ENCODE measurements at places on chromosomes 4 and X.

- DNase-seq: no peak
These were observed 13.8 kb downstream of the GALNT7 start for GRCh38 chr4:173182403-173182802.

GRCh38 chr4:97238956-97239666 lies 904.2 kb downstream of the STPG2 start:
- DNase-seq: no peak

DNA sequence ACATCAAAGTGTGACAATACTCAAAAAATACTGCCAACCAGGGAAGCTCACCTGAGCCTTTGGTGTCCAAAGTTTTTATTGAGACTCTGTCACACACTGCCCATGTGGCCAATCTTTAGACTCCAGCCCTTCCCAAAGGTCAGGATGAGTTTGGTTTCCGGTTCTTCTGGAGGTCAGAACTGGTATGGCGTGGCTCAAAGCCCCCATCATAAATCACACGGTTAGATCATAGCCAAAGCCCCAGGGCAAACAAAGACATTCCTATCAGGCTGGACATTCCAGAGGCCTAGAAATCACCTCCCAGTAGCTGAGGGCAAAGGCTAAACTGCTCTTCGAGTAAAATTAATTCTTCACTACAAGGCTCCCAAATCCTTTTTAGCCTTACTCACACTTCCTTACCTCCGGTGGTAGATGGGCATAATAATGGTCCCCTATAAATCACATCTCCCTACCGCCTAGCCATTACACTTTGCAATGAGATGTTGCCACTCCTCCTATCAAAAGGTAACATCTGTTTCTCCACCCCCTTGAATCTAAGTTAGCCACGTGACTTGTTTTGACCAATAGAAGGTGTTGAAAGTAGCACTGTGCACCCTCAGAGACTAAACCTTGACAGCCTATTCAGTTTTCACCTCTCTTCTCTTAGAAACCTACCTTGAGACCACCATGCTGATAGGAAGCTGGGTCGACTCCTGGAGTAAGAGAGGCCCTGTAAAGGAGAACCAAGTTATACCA lies 137.8 kb upstream of the DUSP21 start:
- DNase-seq: no peak

DNA sequence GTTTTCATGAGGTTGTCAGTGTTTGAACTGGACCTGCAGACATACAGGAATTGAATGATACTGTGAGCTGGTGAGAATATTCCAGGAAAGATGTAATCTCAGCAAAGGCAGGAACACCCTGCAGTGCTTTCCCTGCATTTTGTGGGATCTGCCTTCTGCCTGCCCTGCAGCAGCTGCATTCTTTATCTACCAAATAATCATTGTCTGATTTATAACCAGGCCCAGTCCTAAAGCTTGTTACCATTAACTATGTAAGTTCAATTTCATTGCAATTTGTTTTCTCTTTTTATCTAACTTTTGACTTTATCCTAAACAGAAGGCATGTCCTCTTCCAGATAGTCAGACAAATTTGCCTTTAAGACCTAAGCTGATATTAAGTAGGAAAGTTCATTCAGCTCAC lies 99.8 kb upstream of the NOCT start:
- DNase-seq: no peak

- no peak for DNase-seq
These were observed 584 bp downstream of the SUV39H1 start for GRCh38 chrX:48696909-48697727.

GRCh38 chr4:111776561-111776960 lies 368.7 kb upstream of the FAM241A start:
- DNase-seq: no peak

- DNase-seq: no peak
These were observed 55.6 kb downstream of the HAUS3 start for GRCh38 chr4:2186133-2186864.

DNA sequence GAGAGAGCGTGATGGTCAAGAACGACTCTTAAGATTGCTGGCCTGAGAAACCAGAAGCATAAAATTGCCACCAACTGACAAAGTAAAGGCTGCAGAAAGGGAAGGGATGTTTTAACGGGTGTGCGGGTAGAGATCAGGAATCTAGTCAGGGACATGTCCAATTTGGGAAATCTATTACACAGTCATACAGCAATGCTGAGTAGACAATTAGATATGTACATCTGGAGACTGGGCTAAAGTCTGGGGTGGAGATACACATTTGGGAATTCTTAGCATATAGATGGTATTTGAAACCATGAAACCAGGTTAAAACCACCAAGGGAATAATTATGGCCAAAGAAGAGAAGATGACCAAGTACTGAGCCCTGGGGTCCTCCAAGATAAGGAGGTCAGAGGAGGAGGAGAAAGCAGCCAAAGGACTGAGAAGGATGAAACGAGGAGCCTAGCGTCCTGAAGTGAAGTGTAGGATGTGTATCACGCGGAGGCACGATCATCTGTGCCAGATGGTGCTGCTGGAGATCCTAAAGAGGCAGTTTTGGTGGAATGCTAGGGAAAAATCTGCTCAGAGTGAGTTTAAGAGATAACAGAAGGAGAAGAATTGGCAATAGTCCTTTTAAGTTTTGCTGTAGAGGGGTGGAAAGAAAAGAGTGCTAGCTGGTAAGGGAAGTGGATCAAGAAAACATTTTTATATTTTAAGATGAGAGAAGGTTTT lies 36.5 kb downstream of the SEC24D start:
- DNase-seq: no peak

DNA sequence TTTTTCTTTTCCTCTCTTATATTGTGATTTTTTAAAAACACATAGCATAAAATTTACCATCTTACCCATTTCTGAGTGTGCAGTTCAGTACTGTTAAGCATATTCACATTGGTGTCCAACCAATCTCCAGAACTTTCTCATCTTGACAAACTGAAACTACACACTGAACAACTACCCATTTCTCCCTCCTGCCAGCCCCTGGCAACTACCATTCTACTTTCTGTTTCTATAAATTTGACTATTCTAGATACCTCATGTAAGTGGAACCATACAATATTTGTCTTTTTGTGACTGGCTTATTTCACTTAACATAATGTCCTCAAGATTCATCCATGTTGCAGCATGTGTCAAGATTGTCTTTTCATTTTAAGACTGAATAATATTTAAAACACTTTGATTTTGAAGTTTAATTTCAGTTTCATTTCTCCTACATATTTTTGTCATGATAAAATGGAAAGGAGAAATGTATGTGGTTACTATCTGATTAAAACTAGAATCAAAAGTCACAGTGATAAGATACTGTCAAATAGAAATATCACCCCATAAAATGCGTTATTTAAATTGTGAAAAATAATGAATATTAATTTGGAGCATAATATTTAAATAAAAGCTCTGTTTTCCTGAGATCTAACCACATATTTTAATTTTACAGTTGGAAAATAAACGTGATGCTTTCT lies 122.8 kb downstream of the DIPK2B start:
- no peak for DNase-seq

DNA sequence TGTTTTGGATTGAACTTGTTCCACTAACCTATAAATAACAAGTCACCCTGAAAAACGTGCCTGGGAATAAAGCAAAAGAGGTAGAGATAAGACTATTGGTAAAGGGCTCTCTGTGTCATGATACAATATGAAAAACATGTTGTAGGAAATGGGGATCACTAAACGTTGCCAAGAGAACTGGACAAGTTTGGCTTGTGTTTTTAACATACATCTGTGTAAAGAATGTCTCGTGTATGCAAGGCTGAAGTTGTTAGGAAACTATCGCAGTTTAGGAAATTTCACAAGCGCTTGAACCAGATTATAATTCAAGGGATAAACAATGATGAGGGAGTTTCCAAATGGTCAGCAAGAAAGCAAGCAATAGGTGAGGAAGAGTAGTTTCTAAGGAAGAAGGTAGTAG lies 655.8 kb downstream of the PCDH7 start:
- DNase-seq: no peak

DNA sequence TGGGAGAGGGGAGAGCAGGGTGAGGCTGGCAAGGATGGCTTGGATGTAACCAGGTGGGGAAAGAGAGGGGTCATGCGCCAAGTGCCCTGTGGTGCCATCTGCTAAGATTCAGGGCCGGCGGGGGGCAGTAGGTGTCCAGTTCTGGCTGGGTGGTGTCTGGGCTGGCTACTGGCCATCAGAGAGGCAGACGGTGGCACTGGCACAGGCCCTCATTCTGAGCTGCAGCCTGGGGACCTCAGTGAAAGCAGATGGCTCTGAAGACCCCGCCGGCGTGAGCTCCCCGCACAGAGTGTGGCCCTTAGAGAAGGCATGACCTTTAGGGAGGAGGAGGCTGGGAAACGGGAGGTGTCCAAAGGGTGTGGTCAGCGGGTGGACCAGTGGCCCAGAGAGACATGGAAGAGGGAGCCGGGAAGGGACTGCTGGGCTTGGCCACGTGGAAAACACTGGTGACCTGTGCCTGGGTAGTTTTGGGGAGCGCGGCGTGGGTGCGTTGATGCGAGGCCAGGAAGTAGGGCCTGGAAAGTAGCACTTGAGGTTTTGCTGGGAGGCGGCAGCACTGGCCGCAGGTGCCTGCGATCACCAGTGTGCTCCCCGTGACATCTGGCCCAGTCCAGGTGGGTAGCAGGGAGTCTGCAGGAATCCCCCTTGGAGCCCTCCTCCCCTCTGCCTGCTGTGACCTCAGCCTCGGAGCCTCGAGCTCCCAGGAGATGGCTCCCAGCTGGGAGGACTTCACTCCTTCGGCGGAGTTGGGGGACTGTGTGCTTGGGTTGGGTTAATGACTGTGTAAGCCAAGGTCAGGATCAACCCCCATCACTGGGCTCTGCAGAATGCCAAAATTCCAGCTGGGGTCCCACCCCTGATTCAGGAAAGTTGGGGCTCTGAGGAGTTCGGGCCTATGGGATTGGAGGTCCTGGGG lies 9.3 kb upstream of the SH3TC1 start:
- no peak for DNase-seq

DNA sequence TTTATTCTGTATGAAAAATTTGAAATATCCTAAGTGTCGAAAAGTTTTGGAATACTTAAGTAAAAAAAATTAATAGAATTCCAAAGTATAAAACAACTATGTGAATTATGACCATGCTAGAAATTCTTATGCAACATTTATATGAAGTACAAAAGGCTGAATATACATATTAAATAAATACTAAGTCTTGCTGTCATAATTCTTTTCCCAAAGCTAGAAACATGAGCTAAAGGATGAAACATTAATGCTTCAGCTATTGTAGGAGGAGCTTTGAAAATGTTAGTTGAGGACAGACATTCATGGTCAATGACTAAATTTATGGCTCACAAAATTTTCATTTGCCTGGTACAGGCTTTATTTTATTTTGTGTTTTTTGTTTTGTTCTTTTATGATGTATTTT lies 207.3 kb downstream of the GABRB1 start:
- DNase-seq: no peak

DNA sequence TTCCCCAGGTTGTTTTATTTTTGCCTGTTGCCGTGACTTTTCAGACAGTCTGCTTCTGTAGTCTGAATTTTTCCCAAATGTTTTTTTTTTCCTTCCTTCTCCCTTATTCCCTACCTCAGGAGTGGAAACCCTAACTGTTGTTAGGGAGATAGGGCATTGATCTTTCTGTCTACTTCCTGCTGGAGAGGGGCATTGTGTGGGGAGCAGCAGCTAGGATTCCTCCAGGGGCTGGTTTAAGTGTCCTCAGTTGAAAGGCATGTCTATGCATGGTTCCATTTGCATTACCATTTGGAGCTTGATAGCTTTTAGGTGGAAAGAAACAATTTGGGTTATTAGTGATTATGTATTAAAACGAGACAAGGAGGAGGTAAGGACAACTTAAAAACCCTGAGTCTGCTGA lies 383.9 kb downstream of the DCAF12L2 start:
- DNase-seq: no peak

GRCh38 chrX:153530411-153531129 lies 13.1 kb downstream of the ATP2B3 start:
- DNase-seq: no peak

- DNase-seq: no peak
These were observed 441.0 kb downstream of the GPM6A start for GRCh38 chr4:175371091-175371490.

DNA sequence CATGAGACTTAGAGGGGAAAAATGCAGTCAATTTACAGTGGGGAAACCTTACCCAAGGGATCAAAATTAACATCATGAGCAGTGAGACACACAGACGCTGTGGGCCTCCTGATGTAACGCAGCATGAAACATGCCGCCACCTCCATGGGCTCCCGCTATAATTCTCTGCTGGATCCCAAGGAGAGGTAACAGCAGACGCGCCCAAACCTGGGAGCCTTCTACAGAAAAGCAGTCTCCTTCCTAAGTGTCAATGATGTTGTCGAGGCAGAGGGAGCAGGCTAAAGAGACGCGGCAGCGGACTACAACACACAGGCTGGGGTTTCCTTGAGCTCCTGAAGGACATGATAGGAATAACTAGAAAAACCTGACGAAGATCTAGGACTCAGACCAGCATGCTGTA lies 142.3 kb downstream of the AFAP1 start:
- no peak for DNase-seq

Measured in stimulated activated CD8-positive, alpha-beta memory T cell treated with anti-CD3 and anti-CD28 coated beads, Interleukin-4, amount 100 ng/mL, for 1 hour (primary cell).